ENCODE measurements at places on chromosomes 4 and X.

GRCh38 chr4:16916719-16917337, 18.4 kb upstream of the LDB2 start:
- DNase-seq = no peak

GRCh38 chr4:48651914-48652313, 128.2 kb downstream of the FRYL start:
- no peak for DNase-seq

DNA sequence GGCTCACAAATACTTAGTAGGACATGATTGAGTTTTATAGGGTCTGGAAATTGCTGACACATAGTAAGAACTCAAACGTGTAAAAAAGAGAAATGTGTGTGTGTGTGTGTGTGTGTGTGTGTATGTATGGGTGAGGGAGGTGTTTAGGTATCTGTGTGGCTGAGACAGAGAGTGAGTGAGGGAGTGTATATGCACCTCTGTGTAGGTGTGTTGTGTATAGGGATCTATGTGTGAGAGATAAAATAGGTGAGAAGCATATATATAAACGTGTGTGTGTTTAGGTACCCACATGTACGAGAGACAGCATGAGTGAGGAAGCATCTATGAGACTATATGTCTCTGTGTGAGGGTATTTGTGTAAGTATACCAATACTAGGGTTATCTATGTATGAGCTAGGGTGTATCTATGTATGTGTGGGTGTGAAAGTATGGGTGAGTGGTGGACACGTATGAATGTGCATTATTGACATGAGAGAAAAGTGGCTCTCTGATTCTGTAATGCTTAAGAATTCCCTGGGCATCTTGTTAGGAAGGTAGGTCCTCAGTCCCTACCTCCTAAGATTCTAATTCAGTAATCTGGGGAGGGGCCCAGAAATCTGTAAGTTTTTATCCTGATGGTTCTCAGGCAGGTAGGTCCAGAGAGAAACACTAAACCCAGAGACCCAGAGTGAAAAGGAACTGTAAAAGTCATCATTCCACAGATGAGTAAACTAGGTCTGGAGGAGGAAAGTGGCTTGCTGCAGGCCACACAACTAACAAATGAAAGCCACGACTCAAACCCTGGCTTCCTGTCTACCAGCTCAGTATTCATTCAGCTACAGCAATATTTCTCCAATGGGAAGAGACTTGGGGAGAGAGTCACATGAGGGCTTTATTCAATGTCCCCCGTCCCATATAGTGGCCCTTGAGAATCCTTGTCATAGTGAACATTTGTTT, 237.0 kb downstream of the IDS start:
- DNase-seq = no peak

DNA sequence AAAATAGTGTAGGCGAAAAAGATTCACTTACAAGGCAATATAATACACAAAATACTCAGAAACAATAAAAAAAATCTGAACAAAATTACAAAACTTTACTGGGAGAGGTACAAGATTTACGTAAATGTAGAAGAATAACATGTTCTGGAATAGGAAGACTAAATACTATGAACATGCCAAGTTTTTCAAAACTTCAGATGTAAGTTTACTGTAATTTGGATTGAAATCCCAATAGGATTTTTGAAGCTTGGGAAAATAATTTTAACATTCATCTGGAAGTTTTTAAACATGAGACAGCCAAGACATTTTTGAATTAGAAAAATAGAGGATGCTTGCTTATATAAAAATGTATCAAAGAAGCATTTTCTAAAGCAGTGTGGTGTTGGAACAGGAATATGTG, 30.5 kb upstream of the CT83 start:
- no peak for DNase-seq

DNA sequence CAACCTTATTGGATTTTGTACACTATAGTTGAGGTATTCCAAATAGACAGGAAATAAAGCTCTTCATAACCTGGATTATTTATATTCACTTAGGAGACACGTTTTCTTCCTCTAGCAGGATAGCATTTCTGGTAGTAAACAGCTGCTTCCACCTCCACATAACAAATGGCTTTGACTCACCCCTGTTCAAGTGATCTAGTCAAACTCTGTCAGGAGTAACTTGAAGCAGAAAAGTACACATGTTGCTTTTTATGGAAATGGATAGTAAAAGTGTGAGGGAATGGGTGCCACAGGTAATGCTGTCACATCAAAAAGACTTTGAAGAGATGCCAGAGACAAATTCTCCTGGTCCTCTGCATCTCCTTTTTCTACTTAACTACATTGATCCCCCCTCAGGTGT, 258.7 kb upstream of the SLC7A11 start:
- DNase-seq = no peak

DNA sequence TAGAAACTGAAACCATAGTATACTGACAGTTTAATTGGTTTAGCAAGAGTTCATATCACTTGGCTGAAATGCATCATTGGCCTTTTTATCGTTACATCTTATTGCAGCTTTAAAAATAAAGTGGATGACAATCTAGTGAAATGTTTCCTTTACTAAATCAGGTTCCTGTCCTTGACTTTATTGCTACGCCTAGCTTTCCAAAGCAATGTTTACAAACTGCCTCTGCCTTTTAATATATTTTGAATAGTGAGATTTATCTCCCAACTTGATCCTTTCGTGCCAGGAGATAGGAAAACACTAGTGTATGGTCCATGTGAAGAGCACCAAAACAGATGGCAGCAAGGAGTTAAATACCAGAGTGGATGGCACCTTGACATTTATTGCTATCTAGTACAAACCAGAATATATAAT, 67.0 kb downstream of the GPC3 start:
- no peak for DNase-seq

DNA sequence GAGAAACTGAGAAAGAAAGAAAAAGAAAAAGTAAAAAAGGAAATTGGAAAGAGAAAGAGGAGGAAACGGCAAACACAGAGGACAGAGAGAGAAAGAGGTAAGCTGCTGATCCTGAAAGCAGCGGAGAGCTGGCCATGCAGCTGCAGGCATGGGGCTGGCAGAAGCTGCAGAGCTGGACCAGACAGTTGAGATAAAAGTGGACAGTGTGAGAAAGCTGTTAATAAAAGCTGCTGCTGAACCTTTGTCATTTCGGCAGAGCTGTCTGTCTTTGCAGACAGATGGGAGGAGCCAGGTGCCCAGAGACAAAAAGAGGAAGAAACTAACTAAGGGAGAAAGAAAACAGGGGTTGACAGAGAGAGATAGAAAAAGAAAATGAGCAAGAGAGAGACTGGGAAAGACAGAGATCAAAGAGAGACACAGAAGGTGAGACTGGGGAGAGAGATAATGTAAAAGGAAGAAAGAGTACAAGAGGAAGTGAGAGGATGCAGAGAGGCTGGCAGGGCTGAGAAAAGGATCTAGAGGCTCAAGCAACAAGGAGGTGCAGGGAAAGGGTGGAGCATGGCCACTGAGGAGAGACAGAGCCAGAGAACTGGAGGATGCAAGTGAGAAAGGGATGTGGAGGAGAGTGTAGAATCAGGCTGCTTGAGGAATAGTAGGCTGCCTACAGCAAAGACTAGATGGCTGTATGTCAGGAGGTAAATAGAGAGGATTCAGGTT, 376.8 kb upstream of the FGF16 start:
- no peak for DNase-seq
